ENCODE measurements at places on chromosomes 6 and 20.
A peak's percentile ranks its signal among the peaks of the same experiment; 100 is the strongest.

DNA sequence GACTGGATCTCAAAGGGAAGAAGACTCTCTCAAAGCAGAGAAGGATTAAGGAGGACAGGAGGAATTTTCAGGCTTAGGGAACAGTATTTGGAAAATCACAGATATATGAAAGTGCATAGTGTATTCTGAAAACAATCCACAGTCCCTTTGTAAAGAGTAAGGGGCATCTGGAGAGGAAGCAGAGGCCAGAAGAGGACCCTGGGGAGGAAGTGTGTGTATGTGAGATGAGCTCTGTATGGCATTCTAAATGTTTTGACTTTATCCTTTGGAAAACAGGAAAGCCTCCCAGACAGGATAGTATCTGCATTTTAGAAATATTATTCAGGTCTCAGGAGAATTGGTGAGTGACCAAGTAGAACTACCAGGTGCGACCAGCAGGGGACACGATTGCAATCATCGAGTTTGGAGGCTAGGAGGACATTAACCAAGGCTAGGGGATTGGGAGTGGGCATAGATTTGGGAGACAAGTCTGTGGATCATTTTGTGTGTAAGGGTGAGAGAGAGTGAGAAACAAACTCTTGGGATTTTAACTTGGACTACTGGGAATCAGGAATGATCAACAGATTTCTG is 38.3 kb upstream of the FAM184A start:
- H3K27ac ChIP-seq, result no peak overlapping the region
- no peaks in the 10 kb centered on the region for H3K27me3 ChIP-seq
- H3K4me3 ChIP-seq, result no peak overlapping the region

DNA sequence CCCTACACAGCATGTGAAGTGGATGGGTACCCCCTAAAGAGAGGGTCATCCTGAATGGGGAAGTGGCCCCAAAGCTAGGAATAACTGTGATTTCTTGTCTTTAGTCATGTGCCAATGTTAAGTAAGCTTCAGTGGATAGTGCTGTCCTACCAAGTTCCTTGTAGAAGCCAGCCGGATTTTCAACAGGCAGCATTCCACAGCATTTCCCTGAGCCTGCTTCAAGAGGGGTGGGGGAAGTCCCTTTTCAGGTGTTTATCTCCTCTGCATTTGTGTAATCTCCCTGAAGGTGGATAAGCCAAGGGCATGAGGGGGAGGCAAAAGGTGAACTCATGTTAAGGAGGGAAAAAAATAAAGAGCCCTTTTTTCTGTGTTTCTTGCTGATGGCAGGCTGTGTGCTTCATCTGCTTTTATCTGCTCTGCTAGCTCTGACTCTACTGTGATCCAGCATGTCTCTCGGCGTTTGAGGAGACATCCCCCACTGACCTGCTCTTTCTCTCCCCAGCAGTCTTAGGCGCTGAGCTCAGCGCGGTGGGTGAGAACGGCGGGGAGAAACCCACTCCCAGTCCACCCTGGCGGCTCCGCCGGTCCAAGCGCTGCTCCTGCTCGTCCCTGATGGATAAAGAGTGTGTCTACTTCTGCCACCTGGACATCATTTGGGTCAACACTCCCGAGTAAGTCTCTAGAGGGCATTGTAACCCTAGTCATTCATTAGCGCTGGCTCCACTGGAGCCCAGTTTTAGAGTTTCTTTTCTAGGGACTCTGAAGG is 1.9 kb downstream of the EDN1 start:
- H3K27me3 ChIP-seq, result peaks cover 45% of the 10 kb centered on the region
- no peak overlapping the region for H3K27ac ChIP-seq
- DNase-seq, result no peak
- H3K36me3 ChIP-seq, result no peaks in the 10 kb centered on the region
- H3K4me3 ChIP-seq, result no peak overlapping the region

- no peaks in the 10 kb centered on the region for H3K36me3 ChIP-seq
- H3K27ac ChIP-seq, result no peak overlapping the region
- peaks cover 12% of the 10 kb centered on the region for H3K4me1 ChIP-seq
Measured at GRCh38 chr6:118187568-118188164, 280.6 kb downstream of the SLC35F1 start.

- peaks cover 36% of the 10 kb centered on the region for H3K36me3 ChIP-seq
- H3K4me1 ChIP-seq, result peaks cover 14% of the 10 kb centered on the region
- H3K4me3 ChIP-seq, result peak overlapping the region; percentile 72
- no peak overlapping the region for H3K27ac ChIP-seq
Measured at GRCh38 chr6:37648465-37649330, 49.0 kb downstream of the MDGA1 start.

Data from stimulated activated naive B cell treated with anti-CD40 and anti-IgM and Interleukin-4, amounts not matched to agents 10 μg/mL and 1 μg/mL and 100 μg/mL, for 72 hours (primary cell).